ENCODE measurements at places on chromosomes 16 and 17. TPM values are rescaled to one million over a fixed set of nuclear protein-coding genes. Genes with fewer than 3 reads are reported as not detected.

Gene CHST6
- 0.81 TPM for total RNA-seq

Gene SRL
- total RNA-seq, result not detected

Gene KRTAP1-5
- not detected for total RNA-seq

Gene PTGES3L
- not detected for total RNA-seq

Gene DUS2
- 39.4 TPM for total RNA-seq

DNA sequence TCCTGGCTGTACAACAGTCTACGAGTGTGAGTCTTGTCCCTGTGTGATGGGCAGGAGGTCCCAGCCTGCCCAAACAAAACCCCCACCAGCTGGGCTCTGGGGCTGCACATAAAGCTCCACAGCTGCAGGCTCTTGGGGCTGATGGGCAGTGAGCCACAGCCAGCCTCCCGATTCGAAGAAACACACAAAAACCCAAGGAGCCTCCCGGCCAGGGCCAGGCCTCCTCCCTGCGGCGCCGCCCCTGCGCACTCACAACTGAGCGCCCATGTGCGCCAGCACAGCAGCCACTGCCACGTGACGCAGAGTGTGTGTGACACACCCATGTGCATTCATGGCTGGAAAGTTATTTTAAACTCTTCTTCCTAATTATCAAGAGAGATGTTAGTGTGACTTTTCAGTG is 30.6 kb upstream of the FAAP100 start:
- no peak for DNase-seq

- no peak for DNase-seq
Measured at GRCh38 chr17:77036841-77037381, 103.9 kb upstream of the SEC14L1 start.

DNA sequence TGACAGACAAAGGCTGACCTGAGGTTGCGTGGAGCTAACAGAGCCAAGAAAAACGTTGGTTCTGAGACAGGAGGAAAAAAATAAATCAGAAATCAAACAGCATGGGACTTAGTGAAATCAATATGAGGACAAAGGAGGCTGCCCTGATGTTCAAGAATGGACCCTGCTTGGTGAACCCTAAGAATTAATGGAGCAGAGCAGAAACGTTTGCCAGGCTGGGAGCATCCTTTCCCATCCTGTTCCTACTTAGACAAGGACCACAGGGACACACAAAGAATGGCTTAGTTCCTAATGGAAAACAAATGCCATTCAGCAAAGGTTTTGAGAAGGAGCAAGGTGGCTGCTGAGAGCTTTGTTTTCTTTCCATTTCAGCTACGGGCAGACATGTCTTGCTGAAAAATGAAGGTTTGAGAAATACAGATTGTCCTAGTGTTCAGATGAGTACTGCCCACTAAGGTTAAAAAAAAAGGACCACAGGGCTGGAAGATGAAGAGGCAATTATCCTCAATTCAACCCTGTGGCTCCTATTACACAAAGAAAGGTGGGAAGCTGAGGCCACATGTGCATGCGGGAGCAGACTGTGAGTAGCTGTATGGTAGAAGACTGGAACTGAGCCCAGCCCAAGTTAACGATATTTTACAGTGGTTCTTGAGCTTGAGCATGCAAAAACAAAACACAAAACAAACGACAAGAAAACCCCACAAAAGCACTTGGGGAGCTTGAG is 230.1 kb downstream of the SLC39A11 start:
- no peak for DNase-seq

- no peak for DNase-seq
Measured at GRCh38 chr17:4301066-4301465, 37.3 kb upstream of the ANKFY1 start.

GRCh38 chr17:40600486-40601046 is 35.3 kb upstream of the CCR7 start:
- DNase-seq, result no peak

DNA sequence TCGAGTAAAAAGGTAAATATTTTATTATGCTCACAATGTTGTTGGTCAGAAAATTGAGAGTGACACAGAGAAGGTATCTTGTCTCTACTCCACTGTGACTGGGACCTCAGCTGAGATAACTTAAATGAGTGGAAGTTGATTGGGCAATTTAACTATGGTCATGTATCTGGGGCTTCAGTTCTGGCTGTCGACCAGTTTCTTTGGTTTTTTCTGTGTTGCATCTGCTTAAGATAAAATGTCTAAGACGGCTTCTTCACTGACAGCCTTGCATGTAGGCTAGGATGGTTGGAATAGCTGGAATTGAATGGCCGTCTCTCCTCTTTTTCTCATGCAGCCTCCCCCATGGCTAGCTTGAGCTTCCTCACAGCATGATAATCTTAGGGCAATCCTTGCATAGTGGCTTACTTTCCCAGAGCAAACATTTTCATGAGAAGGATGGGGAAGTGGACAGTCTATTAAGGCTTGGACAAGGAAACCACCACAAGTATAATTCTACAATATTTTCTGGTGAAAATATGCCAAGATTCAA is 433.7 kb downstream of the KIF2B start:
- no peak for DNase-seq

DNA sequence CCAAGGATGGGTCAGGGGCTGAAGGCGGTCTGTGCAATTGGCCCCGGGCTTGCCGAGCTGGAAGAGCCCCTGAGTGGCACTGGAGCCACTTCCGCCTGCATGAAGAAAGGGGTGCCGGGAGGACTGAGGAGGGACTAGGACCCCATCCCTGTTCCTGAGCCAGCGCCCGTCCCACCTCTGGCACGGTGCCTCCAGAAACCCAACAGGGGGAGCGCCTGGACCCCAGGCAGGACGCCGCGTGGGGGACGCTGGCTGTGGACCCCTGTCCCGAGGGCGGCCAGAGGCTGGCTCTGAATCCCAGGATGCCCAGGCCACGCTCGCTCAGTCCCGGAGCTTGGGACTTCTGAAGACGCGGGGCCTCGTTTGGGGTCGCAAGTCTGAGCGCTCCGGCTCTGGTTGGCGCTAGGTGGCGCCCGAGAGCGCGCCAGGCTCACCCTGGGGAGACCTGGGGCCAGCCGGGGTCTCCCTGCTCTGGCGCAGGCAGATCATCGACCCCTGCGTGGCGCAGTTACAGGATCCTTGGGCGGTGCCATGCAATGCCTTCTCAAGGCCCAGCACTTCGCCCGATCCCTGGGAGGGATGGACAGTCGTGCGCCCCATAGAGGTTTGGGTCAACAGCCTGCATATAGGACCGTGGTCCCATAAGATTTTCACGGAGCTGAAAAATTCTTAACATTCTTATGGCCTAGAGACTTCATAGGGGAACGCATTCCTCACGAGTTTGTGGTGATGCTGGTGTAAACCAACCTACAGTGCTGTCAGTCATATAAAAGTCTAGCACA is 58.5 kb upstream of the CREBBP start:
- no peak for DNase-seq

GRCh38 chr16:23835390-23836077 is at the start of gene PRKCB:
TSS of gene PRKCB (plus strand) at chr16:23835983.
- peak; percentile 53 for DNase-seq

- no peak for DNase-seq
Measured at GRCh38 chr17:5508810-5509209, 22.4 kb downstream of the MIS12 start.

DNA sequence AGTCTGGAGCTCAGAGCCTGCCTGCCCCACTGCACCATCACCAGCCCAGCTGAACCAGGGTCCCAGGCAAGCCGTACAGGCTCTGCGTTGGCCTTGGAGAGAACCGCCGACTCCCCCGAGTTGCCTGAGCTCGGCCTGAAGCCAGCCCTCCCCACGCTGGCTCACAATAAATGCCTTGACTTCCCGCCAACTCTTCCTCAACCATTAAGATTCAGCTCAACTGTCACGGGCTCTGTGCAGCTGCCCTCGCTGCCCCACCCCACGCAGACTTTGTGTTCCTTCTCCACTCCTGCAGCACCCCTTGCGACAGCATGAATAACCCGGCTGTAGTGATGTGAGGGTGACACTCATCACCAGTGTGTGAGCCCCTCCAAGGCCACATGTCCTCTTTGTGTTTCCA is 4.8 kb upstream of the QPRT start:
- no peak for DNase-seq

- no peak for DNase-seq
Measured at GRCh38 chr17:27817731-27818130, 17.4 kb upstream of the NOS2 start.
